Hematopoietic multipotent progenitor cell treated with erythropoietin and hydrocortisone succinate and interleukin-3 and kit ligand, for 6 days (in vitro differentiated cells): ENCODE measurements at places on chromosomes 6 and 20.
A peak's percentile ranks its signal among the peaks of the same experiment; 100 is the strongest.

- DNase-seq, result no peak
Measured at GRCh38 chr6:136822046-136822375, 381 bp upstream of the PEX7 start.

DNA sequence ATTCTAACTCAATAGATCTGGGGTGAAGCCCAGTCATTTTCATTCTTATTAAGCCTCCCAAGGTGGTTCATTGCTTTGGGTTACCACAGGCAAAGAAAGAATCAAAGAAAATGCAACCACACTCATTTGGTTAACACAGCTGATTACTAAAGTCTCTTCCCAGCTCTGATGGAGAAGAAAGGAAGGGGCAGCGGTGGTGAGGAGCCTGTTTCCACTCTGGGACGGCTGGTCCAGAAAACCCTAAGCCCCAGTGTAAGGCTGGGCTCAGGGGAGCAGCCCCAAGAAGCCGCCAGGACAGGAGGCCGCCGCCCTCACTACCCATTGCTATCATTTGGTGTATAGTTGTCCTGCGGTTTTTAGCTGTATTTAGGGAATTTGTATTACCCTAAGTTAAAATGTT is 226.9 kb downstream of the CD83 start:
- DNase-seq, result no peak

DNA sequence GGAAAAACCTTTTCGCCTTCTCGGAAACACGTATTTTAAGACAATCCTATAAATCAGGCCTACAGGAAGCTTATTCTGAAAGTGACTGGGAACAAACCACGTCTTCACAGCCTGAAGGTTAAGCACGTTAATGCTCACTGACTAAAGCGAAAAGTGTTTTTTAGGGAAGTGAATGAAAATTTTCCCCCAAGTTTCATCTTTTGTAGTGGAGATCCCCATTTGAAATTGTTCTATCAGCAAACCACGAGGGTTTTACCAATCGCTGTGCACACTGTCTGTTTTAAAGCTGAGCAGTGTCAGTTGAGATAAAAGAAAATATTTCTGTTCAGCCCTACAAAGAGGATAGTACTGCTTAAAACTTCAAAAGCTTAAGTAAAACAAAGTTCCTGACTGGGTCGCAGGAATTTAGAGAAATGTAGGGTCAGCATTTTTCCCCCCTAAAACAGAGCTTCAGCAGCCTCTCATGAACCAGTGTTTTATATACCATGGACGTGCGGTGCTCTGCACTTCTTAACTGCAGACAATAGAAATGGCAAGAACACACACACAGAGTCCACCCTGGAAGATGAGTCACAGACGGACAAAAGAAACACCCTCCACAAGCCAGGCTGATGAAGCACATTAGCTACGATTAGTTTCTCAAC is 34.9 kb downstream of the SLC22A23 start:
- DNase-seq, result peak; percentile 56

GRCh38 chr6:111499269-111499793 is 16.3 kb upstream of the REV3L start:
- DNase-seq, result peak; percentile 67

- no peak for DNase-seq
Measured at GRCh38 chr6:160197662-160198061, 61.0 kb downstream of the SLC22A2 start.

- no peak for DNase-seq
Measured at GRCh38 chr6:3045369-3045768, 22.9 kb upstream of the RIPK1 start.

DNA sequence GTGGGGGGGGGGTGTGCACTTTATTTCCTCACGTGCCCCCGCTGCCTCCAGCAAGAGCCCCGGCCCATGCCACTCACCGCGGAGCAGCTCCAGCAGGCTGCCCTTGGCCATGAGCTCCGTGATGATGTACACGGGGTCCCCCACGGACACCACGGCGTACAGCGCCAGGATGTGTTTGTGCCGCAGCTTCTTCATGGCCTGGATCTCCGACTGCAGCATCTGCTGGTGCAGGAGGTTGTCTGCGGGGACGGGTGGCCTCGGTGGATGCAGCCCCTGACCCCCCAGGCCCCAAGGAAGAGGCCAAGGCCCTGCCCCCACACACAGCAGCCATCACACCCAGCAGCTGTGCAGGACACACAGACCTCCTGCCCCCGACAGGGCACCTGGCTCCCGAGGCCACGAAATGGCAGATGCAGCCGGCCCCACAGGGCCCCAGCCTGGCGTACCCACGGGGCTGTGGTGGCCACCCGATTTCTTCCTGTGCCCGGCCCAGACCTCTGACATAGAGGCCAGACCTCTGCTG is 4.7 kb downstream of the PTK6 start:
- no peak for DNase-seq

GRCh38 chr6:34981951-34982350 is 92.9 kb downstream of the ANKS1A start:
- peak; percentile 25 for DNase-seq

- no peak for DNase-seq
Measured at GRCh38 chr6:118813775-118814174, 80.2 kb upstream of the ASF1A start.

GRCh38 chr6:42419490-42420280 is 32.0 kb downstream of the TRERF1 start:
- DNase-seq, result no peak

- no peak for DNase-seq
Measured at GRCh38 chr6:168666170-168666569, 225.2 kb downstream of the SMOC2 start.
